ENCODE measurements at places on chromosomes 13 and 19.

DNA sequence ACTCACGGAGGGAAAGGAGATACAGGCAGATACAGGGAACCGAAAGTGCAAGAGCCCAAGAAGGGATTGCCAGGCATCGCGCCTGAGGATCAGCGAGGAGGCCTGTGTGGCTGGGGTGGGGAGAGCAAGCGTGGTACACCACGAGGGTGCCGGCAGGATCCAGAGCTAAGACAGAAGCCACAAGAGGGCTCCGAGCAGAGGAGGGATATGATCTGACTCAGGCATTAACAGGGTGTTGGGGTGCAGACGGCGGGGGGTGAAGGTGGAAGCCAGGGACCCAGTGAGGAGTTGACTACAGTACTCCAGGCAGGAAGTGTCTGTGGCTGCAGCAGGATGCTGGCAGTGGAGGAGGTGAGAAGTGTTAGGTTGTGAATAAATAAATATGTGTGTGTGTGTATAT, 5.4 kb upstream of the PPP1R37 start:
- no peak for DNase-seq

DNA sequence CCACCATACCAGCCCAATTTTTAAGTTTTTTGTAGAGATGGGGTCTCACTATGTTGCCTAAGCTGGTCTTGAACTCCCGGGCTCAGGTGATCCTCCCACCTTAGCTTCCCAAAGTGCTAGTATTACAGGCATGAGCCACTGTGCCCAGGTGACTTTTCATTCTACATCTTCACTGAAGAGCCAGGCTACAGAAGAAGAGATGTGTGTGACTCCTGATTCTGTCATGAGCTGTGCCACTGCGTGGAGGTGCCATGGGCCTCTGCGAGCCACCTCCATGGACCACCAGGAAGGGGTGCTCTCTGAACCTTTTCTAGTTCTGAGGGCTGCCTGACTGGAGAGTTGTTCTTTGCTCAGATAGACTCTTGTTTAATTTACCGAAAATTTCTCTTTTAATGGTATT, 56.6 kb upstream of the RANBP3 start:
- DNase-seq = no peak

DNA sequence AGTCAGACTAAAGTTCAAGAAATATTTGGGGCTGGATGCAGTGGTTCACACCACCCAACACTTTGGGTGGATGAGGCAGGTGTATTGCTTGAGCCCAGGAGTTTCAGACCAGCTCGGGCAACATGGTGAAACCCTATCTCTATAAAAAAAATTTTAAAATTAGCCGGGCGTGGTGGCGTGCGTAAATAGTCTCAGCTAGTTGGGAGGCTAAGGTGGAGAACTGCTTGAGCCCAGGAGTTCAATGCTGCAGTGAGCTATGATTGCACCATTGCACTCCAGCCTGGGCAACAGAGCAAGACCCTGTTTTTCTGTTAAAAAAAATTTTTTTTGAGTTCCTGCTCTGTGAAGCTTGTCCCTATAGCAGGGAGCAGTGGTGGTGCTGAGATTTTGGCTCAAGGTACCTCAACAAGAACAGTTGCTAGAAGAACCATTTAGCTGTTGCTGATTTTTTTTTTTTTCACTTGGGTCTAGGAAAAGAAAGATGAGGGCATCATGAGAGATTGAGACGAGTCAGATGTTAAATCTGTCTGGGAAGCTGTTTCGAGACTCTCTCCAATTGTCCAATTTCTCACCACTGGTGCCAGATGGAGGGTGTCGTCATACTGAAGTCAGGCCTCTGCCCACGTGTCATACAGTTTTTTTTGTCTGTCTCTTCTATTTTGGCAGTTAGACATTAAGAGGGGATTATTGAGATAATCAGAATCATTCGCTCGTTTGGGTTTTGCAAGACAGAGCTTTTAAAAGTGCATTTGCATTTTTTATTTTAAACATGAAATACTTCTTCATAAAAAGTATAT, 3.7 kb downstream of the SLC25A42 start:
- no peak for DNase-seq

- no peak for DNase-seq
Measured at GRCh38 chr13:45658586-45659235, 43.2 kb upstream of the ERICH6B start.

GRCh38 chr13:43473437-43473836, 313.3 kb downstream of the ENOX1 start:
- DNase-seq = no peak

- DNase-seq = no peak
Measured at GRCh38 chr19:5595129-5595528, 27.4 kb upstream of the TINCR start.

GRCh38 chr13:33108620-33109019, 92.4 kb downstream of the KL start:
- no peak for DNase-seq

DNA sequence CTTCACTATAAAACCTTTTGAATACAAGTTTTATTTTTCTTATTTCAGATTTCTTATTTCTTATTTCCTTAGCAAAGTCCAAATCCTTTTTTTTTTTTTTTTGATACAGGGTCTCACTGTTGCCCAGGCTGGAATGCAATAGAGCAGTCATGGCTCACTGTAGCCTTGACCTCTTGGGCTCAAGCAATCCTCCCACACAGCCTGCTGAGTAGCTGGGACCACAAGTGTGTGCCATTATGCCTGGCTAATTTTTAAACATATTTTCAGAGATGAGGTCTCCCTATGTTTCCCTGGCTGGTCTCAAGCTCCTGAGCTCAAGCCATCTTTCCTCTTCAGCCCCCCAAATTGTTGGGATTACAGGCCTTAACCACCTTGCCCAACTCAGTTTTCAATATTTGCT, 334.3 kb downstream of the DLEU7 start:
- DNase-seq = no peak

DNA sequence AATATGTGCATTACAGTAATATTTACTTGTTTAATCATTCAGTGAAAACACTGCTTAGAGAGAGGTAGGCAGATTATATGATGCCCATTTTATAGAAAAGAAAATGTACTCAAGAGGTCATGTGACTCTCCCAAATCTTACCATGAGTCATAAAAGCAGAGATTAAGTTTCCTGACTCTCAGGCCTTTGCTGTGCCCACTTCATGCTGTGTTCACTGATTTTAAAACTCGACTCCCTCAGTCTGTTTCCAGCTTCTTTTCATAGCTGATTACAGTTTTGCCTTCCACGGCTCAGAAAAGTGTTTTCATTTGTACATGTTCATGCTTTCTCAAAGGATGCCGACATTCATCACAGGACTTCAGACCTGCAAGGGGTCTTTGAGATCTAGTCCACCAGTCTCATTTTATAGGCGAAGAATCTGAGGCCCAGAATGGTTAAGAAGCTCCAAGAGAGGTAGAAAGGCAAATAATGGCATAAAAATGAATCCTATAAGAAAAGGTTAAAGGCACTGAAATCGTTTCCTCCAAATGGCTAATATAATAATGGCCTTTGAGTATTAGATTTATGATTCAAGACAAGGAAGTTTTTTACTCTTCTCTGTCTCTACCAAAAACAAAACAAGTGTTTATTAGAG, 9.0 kb upstream of the IPO5 start:
- DNase-seq = no peak

DNA sequence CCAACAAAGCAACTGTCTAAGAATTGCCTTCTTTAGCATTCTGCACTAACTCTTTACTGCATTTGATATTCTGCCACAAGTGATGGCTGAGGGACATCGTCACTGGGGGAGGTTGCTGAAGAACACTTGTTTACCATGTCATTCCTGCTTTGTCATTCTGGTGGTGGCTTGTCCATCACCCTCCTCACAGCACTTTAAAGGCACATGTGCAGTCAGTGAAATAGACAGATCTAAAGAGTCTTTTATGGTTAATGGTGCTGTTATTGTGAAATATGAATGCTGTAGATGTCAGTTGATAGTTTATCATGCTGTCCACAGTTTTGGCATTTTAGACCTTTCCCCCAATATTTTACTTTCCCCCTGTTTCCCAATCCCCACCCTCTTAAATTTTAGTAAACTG, 120.9 kb upstream of the TSC22D1 start:
- no peak for DNase-seq

- no peak for DNase-seq
Measured at GRCh38 chr19:29084266-29084665, 128.7 kb downstream of the UQCRFS1 start.

GRCh38 chr19:13825489-13826441, 30.5 kb downstream of the ZSWIM4 start:
- DNase-seq = no peak

- no peak for DNase-seq
Measured at GRCh38 chr19:48603449-48603848, 3.1 kb upstream of the SPACA4 start.

DNA sequence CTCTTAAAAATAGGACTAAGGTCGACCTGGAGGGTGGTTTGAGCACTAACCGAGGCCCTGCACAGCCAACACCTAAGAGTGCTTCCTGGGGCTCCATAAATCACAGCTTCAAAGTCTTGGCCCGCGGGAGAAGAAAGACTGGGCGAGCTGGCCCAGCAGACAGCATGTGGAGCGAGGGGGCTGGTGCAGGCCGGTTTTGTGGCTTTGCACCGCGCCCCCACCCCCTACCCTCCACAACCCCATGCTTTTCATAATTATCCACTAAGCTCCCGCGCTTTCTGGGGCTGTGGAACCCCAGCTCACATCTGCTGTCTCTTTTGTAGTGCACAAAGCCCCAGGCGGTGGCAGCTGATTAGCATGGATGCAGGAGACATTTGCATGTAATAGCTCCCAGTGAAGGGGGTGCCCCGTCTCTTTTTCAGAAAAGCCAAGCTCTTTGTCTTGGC, 17.1 kb downstream of the CARM1 start:
- DNase-seq = no peak

DNA sequence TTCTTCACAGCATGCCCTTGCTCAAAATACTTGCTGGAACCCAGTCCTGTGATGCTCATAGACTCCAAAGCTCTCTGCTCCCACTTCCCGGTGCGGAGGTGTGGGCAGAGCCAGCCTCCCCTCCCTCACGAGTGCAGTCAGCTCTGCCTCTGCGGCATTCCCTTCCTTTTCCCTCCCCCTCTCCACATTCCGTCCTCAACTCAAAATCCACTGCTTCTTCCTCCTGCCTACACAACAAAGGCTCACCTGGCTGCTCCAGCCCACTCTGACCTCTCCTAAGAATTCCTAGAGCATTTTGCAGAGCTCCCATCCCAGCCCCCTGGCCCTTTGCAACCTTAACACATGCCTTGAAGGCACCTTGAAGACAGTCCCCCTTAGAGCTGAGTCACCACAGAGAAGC, 527.9 kb downstream of the MYO16 start:
- no peak for DNase-seq

DNA sequence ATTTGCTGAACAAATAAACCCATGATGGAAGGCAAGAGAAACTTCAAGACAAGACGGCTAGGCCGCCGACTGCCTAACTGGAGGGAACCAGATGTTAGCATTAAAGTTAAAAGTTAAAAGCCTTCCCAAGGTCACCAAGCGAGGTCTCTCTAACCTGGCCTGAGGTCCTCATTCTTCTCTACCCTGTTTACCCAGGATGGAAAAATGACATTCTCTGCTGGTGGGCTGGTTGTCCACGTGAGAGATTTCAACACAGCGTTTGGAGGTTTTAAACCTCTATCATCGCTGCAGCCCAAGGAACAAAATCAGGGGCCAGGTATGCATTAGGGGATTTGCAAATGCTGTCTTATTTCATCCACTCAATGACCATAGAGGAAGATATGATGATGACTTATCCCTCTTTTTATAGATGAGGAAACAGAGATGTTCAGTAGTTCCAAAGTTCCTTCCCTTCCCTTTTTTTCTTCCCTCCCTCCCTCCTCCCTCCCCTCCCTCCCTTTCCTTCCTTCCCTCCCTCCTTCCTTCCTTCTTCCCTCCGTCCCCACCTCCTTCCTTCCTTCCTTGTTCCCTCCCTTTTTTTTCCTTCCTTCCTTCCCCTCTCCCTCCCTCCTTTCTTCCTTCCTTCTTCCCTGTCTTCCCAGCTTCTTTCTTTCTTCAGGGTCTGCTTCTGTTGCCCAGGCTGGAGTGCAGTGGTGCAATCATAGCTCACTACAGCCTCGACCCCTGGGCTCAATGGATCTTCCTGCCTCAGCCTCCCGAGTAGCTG, 79.7 kb downstream of the INSR start:
- no peak for DNase-seq

DNA sequence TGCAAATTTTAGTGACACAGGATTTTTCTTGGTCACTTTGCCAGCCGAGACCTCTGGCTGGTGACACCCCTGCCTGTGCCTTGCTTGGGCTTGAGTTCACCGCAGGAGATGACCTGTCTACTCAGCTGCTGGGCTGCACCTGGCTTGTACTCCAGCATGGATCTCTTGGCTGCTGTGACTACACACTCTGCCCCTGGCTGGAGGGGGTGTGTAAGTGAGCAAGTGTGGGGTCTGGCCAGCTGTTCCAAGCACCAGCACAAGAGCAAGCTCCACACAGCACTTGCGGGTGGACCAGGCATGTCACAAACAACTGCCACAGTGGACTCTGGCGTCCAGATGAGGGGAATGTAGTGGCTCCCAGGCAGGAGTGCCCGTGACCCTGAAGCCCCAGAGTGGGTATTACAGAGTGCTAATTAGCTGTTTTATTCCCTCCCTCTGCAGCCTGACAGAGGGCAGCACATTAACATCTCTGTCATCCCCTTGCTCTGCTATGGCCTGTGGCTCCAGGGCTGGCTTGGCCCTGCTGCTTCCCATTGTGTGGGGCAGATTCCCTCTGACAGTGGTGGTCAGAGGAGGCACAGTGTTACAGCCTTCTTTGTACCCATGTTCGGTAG, 1387.2 kb downstream of the OLFM4 start:
- no peak for DNase-seq

DNA sequence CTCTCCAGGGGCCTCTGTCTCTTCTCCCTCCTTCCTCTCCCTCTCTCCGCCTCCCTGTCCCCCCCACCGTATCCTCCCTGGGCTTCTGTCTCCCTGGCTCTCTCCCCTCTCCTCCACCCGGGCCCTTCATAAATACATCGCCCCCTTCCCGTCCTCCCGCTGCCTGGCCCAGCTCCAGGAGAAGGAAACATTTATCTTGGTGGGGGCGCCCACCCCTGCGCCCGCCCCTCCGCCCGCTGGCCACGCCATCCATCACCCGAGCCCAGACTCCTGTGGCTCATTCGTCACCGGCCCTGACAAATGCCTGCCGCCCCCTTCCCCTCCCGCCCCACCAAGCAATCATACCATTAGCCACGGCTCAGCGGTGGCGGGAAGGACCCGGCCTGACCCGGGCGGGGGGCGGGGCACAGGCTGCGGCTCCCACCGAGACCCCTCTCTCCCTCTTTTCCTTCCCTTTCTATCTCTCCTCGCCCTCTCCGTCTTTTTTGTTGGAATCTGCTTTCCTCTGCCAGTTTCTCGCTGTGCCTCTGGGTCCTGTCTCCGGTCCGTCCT, 2.6 kb upstream of the MEIS3 start:
- DNase-seq = no peak
